ENCODE measurements at places on chromosomes 2 and 18.
A peak's percentile ranks its signal among the peaks of the same experiment; 100 is the strongest.

DNA sequence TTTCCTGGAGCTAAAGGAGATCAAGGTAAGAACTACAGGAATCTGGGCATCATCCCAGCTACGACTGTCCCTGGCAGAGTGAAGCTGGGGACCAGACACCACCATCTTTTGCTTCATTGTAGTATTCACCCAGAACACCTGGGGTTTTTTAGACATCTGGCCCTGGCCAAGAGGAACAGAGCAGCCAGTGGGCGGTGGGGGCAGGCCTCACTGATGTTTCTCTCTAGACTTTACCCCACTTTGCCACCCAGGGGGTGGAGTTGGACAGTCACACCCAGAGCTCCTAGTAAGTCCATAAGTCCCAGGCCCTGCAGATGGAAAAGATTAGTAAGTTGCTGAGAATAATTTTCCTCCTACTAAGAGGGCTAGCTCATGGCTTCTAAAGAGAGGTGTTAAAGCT is 39.6 kb downstream of the MARCO start:
- DNase-seq = no peak

GRCh38 chr2:166891727-166892126 is 3.4 kb downstream of the XIRP2 start:
- no peak for DNase-seq

DNA sequence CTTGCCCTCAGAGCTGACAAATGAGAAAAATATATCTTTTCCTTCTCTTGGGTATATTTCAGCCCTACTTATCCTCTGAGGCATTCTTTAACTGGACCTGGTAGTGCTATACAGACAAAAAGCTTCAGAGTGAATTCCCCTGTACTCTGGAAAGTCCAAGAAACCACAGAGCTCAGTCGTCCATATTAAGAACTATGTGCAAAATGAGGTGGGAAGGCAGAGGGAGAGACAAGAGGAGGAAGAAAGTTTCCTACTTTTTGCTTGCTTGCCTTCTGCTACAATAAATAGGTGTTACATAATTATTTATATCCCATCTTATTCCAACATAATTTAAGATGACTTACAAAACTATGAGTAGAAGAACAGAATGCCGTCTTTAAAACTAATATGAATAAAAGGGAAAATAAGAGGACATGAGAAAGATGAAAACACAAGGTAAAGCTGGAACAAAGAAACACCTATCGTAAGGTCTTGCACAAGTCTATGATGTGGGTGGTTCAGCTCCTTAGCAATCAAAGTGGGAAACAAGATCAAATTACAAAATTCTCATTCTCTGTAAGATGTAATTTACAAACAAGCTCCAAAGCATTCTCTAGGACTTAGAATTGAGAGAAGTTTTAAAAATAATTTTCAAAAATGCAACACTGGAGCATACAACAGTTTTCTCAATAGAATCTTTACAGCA is 97.9 kb downstream of the BAZ2B start:
- DNase-seq = no peak

DNA sequence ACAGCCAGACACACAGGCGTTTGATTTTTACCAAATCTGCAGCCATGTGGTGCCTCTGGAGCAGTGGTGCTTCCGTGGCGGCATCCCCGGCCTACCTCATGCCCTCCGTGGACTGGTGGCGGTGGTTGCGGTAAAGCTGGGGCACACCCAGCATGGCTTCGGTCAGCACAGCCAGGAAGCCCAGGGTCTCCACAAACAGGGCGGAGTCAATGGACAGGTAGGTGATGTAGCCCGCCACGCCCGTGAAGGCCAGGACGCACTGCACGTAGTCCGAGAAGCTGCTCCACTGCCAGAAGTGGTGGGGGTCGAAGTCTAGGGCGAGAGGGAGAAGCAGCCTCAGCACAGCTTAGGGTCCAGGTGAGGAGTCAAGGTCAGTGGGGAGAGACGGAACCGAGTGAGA is 32.4 kb downstream of the SLC66A2 start:
- DNase-seq = no peak

DNA sequence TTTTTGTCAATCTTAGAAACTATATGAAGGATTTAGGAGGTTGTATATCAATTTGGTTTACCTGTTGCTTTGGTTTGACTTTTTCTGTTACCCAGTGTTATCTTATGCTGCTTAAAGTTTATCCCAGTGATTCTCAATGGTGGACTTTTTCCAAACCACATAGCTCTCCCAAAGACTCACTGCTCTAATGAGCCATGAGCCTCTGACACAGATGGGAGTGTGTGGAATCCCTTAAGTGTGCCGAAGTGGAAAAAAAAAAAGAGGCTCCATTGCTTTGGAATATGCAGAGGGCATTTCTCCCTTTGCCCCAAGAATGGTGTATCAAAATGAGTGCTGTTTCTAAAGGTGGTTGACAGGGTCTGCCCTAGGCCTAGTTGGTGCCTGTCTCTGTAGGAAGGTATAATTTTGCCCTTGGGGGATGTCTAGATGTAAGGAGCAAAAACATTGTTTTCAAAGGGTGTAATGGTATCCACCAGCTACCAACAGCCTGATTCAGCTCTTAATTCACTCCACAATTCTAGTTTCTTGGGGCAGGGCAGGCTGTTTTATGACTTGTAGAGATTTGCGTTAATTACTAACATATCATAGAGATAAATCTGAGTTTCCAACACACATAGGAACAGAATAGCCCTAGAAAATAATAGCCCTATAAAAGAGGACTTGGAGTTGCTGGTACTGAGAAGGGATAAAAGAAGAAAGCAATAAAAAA is 64.3 kb upstream of the CYP26B1 start:
- DNase-seq = no peak

DNA sequence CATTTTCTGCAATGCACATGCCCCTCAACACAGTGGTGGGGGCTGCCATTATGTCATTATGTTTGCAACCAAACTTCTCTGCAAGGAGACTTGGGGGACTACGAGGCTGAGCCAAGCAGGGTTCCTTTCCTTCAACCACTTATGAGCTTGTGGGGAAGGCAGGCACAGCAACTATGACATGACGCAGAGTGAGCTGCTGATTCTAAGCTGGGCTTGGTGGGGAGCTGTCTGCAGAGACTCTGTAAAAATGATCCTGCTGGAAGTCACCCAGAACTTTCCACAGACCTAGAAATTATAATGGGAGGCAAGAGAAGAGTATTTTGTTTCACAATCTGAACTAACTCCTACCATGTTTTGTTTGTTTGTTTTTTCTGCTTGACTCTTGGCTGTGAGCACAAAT is 55.6 kb downstream of the INPP5D start:
- no peak for DNase-seq

GRCh38 chr2:53242090-53242489 is 525.5 kb upstream of the CHAC2 start:
- DNase-seq = no peak

GRCh38 chr18:74446178-74446577 is 10.9 kb downstream of the DIPK1C start:
- no peak for DNase-seq

DNA sequence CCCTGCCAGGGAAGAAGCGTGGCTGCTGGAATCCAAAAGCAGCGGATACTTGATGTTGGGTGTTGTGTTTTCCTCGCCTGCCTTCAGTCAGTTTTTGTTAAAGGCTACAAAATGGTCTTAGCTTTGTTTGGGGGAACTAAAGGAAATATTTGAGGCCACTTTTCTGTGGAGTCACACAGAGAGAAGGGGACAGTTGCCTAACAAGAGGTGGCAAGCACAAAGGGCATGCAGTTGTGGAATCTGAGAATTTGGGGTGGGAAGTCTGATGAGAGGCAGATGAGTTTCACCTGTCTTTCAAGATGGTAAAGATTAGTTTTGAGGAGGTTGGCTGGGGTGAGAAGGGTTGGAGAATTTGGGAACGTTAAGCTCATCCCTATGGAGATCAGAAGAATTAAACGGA is 2.9 kb downstream of the MALT1 start:
- no peak for DNase-seq

- DNase-seq = no peak
Measured at GRCh38 chr2:199484927-199485326, 27.2 kb upstream of the SATB2 start.

DNA sequence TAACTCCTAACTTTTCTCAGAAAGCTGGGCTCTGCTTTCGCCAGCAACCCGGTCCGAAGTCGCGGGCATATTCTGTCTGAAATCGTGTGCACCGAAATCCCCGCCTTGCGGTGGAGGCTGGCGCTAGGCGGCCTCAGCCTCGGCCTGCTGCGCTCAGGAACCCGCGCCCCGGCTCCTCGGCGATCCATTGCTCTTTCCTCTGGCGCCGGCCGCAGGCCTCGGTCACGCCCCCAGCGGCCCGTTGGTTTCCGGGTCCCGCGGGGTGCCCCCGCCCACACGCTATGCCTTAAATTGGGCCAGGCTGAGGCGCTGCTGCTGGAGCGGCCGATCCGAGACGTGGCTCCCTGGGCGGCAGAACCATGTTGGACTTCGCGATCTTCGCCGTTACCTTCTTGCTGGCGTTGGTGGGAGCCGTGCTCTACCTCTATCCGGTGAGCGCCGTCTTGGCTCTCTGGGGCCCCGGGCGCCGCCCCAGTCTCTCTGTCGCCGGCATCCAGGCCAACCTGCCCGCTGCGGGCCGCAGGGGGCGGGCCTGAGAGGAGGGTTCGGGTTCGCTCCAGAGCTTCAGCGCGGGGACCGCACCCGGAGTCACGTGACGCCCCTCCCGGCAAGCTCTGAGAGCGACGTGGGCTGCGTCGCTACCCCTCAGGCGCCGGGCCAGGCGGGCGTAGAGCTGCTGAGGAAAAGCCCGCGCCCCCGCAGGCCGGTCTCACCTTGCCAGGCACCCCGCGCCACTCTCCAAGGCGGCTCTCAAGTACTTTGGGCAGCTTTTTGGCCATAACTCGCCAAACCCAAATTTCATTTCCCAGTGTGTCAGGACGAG is at the start of gene CYP20A1:
Gene CYP20A1 (plus strand): TSS at position 315 of the 823 bp plus-strand sequence. CDS start 45 bp downstream, at position 360.
- DNase-seq = peak; percentile 91

- no peak for DNase-seq
Measured at GRCh38 chr2:127661949-127662510, 13.3 kb downstream of the LIMS2 start.

- no peak for DNase-seq
Measured at GRCh38 chr2:10817413-10817812, 4.8 kb upstream of the PDIA6 start.

DNA sequence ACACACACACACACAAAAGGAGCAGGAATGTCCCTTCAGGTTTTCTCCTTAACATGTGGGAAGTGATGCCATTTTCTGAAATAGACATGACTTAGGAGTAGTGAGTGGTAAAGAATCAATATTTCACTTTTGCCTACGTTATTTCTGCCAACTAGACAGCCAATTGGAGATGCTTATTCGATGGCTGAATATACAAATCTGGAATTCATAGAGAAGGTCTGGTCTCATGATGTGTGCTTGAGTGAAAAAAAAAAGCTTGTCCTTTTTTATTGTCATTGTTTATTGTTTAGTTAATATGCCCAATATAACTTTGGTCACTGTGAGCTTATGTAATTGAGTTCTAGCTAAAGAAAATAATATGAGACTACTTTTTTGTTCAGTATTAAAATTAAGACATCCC is 284.3 kb downstream of the GULP1 start:
- no peak for DNase-seq

GRCh38 chr2:3249476-3249962 is 128.1 kb downstream of the EIPR1 start:
- no peak for DNase-seq

- DNase-seq = no peak
Measured at GRCh38 chr2:33121416-33121815, 174.7 kb downstream of the LTBP1 start.

GRCh38 chr2:158731386-158731785 is 63.7 kb upstream of the DAPL1 start:
- no peak for DNase-seq

DNA sequence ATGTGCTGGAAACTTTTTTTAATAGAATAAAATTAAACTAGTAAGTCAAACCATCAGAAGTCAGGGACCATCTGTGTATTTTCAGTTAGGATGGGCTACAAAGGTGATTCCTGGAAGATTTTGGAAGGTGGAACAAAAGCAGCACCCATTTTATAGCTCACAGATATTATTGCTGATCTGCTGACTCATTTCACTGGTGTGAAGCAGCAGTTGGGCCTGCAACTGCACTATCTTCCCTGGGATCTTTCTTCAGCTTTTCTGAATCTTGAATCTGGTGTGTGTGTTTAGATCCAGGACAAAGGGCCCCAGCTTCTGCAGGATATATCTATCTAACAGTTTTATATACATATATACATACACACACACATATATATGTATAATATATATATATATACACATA is 35.6 kb upstream of the BCL11A start:
- DNase-seq = no peak

- no peak for DNase-seq
Measured at GRCh38 chr18:46462523-46462922, 194.5 kb downstream of the LOXHD1 start.

DNA sequence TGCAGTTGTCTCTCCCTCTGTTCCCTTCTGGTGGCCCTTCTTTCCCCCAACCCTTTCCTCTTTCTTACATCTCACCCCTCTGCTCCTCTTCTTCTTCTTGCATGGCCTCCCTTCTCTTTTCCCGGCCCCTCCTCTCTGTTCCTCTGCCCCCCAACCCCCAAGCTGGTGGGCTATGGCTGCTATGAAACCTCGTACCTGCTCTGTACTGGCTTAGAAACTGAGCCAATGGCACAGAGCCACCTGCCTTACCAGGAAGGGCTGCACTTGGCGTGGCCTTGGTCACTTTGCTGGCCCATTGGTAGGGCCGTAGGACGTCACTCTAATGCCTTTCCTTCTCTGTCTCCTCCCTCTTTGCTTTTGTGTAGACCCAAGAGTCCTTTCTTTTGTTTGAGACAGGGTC is 78.9 kb downstream of the LRRFIP1 start:
- DNase-seq = no peak

DNA sequence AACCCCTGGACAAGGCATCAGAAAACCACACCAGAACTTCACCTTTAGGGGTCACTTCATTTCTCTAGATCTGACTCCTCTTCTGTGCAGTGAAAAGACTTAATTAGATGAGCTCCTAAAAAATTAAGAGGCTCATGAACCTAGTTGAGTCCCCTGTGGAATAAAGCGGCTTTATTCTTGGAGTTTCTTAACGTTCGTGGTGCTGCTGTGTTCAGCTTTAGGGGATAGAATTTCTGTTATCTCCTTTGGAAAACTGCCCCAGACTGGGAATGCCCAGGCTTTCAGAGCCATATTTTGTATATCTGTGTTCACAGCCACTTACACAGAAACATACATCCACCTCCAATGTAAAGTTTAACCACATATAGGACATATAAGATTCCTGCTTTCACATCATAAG is 165.8 kb downstream of the ANTXR1 start:
- no peak for DNase-seq

GRCh38 chr2:159817283-159817682 is 19.3 kb upstream of the CD302 start:
- DNase-seq = no peak

GRCh38 chr18:21064347-21064746 is 47.3 kb downstream of the ROCK1 start:
- DNase-seq = no peak

GRCh38 chr2:177464549-177464948 is 72.0 kb downstream of the AGPS start:
- DNase-seq = no peak

- no peak for DNase-seq
Measured at GRCh38 chr2:198478361-198478760, 674.0 kb downstream of the PLCL1 start.

DNA sequence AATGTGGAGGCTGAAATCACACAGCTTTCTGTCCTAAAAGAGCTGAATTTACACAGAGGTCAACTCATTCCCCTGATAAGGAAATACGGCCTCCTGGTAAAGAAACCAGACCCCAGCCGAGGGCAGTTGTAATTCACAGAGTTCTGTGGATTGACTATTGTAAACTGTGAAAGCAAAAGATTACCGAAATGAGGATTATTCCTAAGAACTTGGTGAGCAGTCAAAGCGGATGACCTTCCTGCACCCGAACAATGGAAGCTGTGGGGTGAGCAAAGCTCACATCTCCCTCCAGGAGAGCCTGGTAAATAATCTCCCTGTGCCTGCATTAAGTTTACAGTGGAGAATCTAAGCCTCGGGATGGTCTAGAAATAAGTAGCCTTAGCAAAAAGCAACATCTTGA is 138.2 kb upstream of the PXDN start:
- no peak for DNase-seq
